ENCODE measurements at places on chromosomes 11 and 22. TPM values are rescaled to one million over a fixed set of nuclear protein-coding genes. Genes with fewer than 3 reads are reported as not detected.

Gene PRRG4
- 1.7 TPM for total RNA-seq

Gene ARVCF
- total RNA-seq = 1.9 TPM

Gene BBOX1
- total RNA-seq = 0.08 TPM

Gene BIRC3
- 52.7 TPM for total RNA-seq

Measured in A549 treated with Hydrocortisone at 1 μM for 4 hours (cell line).